ENCODE measurements at places on chromosomes 2 and 18.
A peak's percentile ranks its signal among the peaks of the same experiment; 100 is the strongest.

DNA sequence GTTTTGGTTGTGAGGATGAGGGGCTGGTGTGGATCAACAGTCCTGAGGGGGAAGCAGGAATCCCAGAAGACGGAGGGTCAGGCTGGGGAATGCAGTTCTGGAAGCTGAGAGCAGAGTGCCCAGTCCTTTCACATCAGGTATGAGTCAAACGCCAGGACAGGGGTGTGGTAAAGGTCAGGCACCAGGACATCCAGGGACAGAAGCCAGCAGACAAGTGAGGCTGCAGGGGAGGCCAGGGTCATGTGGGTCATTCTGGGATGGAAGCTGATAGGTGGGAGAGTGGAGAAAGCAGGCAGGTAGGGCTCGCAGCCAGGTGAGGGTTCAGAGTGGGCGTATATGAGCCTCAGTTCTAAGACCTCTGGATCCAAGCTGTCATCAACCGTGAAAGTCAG is 12.8 kb upstream of the GNLY start:
- H3K4me1 ChIP-seq: peaks cover 11% of the 10 kb centered on the region
- no peaks in the 10 kb centered on the region for H3K27me3 ChIP-seq
- H3K4me3 ChIP-seq: no peak overlapping the region
- H3K36me3 ChIP-seq: no peaks in the 10 kb centered on the region

GRCh38 chr2:131493199-131493968 is 1.2 kb upstream of the MZT2A start:
- peaks cover 9% of the 10 kb centered on the region for H3K36me3 ChIP-seq
- no peaks in the 10 kb centered on the region for H3K27me3 ChIP-seq
- peak overlapping the region; percentile 94 for H3K27ac ChIP-seq
- no peak for DNase-seq
- peaks cover 44% of the 10 kb centered on the region for H3K4me1 ChIP-seq
- H3K4me3 ChIP-seq: peak overlapping the region; percentile 83

- H3K4me1 ChIP-seq: no peaks in the 10 kb centered on the region
- no peaks in the 10 kb centered on the region for H3K27me3 ChIP-seq
- no peak for DNase-seq
- no peak overlapping the region for H3K27ac ChIP-seq
- no peak overlapping the region for H3K4me3 ChIP-seq
Measured at GRCh38 chr18:57708288-57708687, 86.7 kb upstream of the NARS1 start.

GRCh38 chr18:45312555-45313126 is 302.6 kb upstream of the SLC14A2 start:
- H3K27me3 ChIP-seq: no peaks in the 10 kb centered on the region
- no peak overlapping the region for H3K4me3 ChIP-seq
- no peaks in the 10 kb centered on the region for H3K36me3 ChIP-seq
- DNase-seq: no peak
- H3K27ac ChIP-seq: no peak overlapping the region
- H3K4me1 ChIP-seq: no peaks in the 10 kb centered on the region

GRCh38 chr2:18701981-18702380 is 112.6 kb upstream of the NT5C1B start:
- no peaks in the 10 kb centered on the region for H3K27me3 ChIP-seq
- H3K27ac ChIP-seq: no peak overlapping the region
- H3K36me3 ChIP-seq: no peaks in the 10 kb centered on the region
- no peak overlapping the region for H3K4me3 ChIP-seq

DNA sequence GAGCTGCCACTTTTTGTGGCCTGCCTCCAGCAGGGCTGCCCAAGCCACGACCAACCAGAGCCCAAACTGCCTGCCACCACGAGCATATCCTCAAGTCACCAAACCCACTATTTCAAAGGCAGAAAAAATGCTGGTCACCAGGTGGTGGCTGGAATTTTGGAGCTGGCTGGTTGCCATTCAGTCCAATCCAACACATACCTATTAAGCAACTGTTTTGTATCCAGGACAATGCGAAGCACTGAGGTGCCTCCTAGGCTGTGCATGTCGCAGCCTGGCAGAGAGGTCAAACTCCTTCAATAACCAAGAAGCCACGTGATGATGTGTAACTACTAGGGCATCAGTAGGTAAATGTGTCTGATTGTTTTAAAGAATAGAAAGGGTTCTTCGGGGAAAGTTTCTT is 108.3 kb upstream of the PPP1CB start:
- DNase-seq: no peak
- no peak overlapping the region for H3K27ac ChIP-seq
- no peak overlapping the region for H3K4me3 ChIP-seq

- H3K27ac ChIP-seq: no peak overlapping the region
- H3K4me3 ChIP-seq: no peak overlapping the region
- DNase-seq: no peak
- no peaks in the 10 kb centered on the region for H3K4me1 ChIP-seq
- no peaks in the 10 kb centered on the region for H3K27me3 ChIP-seq
Measured at GRCh38 chr2:152617456-152618192, 99.6 kb downstream of the PRPF40A start.

- H3K27me3 ChIP-seq: no peaks in the 10 kb centered on the region
- no peak for DNase-seq
- H3K4me1 ChIP-seq: no peaks in the 10 kb centered on the region
- no peaks in the 10 kb centered on the region for H3K36me3 ChIP-seq
- H3K27ac ChIP-seq: no peak overlapping the region
- H3K4me3 ChIP-seq: no peak overlapping the region
Measured at GRCh38 chr2:182101263-182101662, 115.6 kb downstream of the PPP1R1C start.

DNA sequence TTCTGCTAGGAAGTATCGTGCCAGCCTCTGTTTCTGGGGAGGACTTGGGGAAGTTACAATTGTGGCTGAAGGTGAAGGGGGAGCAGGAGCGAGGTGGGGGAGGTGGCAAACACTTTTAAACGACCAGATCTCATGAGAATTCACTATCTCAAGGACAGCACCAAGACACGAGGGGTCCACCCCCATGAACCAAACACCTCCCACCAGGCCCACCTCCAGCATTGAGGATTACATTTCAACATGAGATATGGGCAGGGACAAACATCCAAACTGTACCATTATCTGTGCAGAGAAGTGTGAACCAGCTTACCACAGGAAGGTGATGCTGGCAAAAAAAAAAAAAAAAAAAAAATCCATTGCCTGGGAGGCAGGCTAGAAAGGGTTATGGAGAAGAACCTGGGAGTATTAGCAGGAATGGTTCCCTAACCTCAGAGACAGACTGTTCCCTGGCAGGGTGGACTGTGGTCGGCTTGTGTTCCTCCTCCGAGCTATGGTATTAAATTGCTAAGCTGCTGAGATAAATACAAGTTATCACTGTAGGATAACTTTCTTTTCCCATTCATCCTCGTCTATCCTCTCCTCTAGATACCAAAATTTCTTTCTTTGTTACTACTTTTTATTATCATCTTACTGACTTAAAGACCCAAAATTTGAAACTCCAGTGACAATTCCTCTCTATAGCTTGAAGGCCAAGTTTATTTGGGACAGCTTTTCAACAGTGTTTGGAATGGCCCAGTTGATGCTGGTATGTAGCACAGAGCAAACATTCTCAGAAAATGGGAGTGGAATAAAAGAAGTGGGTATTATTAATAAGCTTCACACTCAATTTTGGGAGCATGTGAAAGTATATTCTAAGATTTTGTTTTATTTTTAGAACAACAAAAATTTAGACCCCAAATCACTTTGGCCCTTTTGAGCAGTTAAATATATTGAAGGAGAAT is 73.7 kb upstream of the MAP3K20 start:
- no peak overlapping the region for H3K27ac ChIP-seq
- no peaks in the 10 kb centered on the region for H3K36me3 ChIP-seq
- no peaks in the 10 kb centered on the region for H3K4me1 ChIP-seq
- no peak for DNase-seq
- peaks cover under 1% of the 10 kb centered on the region for H3K27me3 ChIP-seq

- H3K27ac ChIP-seq: no peak overlapping the region
- H3K36me3 ChIP-seq: no peaks in the 10 kb centered on the region
- H3K27me3 ChIP-seq: no peaks in the 10 kb centered on the region
- no peak overlapping the region for H3K4me3 ChIP-seq
Measured at GRCh38 chr2:11995456-11995855, 249.0 kb downstream of the LPIN1 start.

DNA sequence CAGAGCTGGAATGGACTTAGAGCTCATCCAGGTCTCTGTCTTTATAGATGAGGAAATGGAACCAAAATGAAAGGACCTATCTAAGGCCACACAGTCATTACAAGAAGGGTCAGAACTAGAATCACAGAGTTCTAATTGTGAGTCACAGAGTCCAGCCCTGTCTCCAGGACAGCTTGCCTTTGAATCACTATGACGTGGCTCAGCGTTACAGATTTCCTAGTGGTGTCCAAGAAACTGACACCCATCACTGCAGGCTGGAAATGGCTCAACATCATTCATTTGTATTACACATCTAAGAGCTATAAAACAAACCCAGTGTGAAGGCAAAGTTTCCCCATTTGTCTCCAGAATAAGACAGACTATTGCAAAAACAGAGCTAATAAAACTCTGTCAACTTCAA is 164.3 kb upstream of the SIX2 start:
- H3K4me1 ChIP-seq: peaks cover 8% of the 10 kb centered on the region
- no peak overlapping the region for H3K27ac ChIP-seq
- H3K27me3 ChIP-seq: peaks cover 45% of the 10 kb centered on the region
- no peaks in the 10 kb centered on the region for H3K36me3 ChIP-seq
- no peak for DNase-seq

GRCh38 chr18:6920099-6920955 is 190.8 kb downstream of the ARHGAP28 start:
- no peaks in the 10 kb centered on the region for H3K36me3 ChIP-seq
- no peak overlapping the region for H3K4me3 ChIP-seq
- DNase-seq: no peak
- no peaks in the 10 kb centered on the region for H3K4me1 ChIP-seq
- no peak overlapping the region for H3K27ac ChIP-seq

DNA sequence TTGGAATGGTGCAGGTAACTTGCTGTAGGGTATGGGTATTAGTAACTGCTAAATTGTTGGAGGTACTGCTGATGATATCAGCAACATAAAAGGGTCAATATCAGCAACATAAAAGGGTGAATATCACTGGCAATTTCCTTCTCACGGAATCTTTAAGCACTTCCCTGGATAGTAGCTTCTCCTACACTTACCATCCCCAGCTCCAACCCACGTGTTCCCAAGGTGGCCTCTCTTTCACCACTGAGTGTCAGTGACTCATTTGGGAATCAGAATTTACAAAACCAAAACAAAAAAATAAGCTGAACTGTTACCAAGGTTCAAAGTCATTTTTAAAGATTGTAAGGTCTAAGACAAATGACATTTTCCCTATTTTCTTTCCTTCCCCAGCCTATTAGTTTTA is 70.8 kb downstream of the LRP2 start:
- no peaks in the 10 kb centered on the region for H3K4me1 ChIP-seq
- no peak for DNase-seq
- no peak overlapping the region for H3K4me3 ChIP-seq
- H3K36me3 ChIP-seq: no peaks in the 10 kb centered on the region

DNA sequence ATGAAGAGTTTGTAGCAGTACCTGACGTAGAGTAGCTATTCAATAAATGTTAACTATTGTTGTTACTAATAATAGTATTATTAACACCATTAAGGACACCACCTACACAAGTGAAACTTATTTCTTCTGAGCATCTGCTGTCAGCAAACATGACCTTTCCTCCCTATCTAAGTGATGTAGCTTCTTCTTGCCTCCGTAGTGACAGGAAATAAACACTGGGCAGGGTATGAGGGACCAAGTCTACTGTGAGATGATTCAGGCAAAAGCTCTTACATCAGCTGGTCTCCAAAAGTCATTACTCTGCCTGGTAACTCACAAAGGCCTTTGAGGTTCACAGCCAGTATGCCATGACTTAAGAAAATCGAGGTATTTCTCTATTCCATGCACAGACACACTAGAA is 750.5 kb downstream of the CPS1 start:
- no peaks in the 10 kb centered on the region for H3K36me3 ChIP-seq
- no peaks in the 10 kb centered on the region for H3K27me3 ChIP-seq
- H3K4me3 ChIP-seq: no peak overlapping the region
- no peak overlapping the region for H3K27ac ChIP-seq
- H3K4me1 ChIP-seq: no peaks in the 10 kb centered on the region
- no peak for DNase-seq

GRCh38 chr2:118084491-118085089 is 3.7 kb upstream of the INSIG2 start:
- H3K36me3 ChIP-seq: no peaks in the 10 kb centered on the region
- no peak overlapping the region for H3K4me3 ChIP-seq
- no peak for DNase-seq
- no peaks in the 10 kb centered on the region for H3K27me3 ChIP-seq
- peaks cover 10% of the 10 kb centered on the region for H3K4me1 ChIP-seq

DNA sequence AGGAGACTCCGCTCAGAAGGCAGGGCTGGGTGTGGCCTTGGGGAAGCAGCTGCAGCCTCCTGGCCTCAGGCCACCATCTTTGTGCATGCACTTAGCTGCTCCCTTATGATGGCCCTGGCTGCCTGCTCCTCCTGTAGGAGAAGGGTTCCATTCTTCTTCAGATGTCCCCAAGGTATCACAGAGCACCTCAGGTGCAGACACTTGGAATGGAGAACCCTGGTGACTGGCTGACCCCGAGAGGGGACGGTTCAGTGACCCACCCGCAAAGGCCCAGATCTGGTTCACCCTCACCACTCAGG is 9.6 kb downstream of the GPAT2 start:
- no peak overlapping the region for H3K4me3 ChIP-seq
- peaks cover 3% of the 10 kb centered on the region for H3K4me1 ChIP-seq
- no peaks in the 10 kb centered on the region for H3K36me3 ChIP-seq

DNA sequence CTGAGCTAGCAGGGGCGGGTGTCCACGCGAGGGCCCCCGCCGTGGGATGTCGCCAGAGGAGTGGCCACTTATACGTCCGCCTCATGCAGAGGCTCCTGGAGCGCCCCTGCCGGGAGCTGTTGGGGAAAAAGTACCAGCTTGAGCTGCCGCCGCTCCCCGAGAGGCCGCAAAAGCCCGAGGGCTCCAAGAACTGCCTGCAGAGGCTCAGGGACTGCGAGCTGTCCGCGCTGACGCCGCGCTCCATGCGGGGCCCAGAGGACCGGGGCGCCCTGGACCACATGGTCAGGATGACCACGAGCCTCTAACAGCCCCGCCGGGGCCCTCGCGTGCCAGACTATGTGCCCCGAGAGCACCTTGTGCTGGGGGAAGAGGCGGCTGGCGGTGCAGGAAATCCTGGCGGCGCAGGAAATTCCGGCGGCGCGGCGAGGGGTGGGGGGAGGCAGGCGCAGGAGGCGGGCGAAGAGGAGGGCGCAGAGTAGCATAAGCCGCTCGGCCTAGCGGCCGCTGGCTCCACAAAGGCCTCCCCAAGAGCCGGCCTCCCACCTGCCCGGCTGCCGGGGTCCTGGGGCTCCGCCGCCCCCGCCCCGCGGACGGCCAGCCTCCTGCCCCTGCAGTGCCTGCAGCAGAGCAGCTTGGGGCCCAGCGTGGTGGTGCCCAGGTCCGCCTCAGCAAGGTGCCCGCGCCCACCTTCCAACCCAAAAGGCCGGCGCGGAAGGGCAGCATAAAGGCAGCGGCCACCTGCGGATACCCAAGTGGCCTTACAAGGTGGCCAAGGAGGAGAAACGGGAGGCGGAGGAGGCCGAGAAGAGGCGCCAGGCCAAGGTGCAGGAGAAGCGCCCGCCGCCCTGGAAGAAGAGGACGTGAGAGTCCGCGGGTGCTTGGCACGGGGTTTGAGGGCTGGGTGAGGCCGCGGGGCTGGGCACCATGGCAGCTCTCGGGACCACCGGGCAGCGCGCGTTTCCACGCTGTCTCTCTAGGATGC is 42.1 kb upstream of the TRIM43B start:
- peak overlapping the region; percentile 74 for H3K4me3 ChIP-seq
- H3K27me3 ChIP-seq: no peaks in the 10 kb centered on the region
- H3K27ac ChIP-seq: no peak overlapping the region

GRCh38 chr2:121480826-121481225 is 49.9 kb upstream of the RNU4ATAC start:
- no peaks in the 10 kb centered on the region for H3K4me1 ChIP-seq
- DNase-seq: no peak
- H3K36me3 ChIP-seq: peaks cover 3% of the 10 kb centered on the region

GRCh38 chr2:108492364-108492763 is 41.9 kb upstream of the LIMS1 start:
- H3K36me3 ChIP-seq: peaks cover 75% of the 10 kb centered on the region
- H3K4me1 ChIP-seq: no peaks in the 10 kb centered on the region
- no peaks in the 10 kb centered on the region for H3K27me3 ChIP-seq
- no peak for DNase-seq
- no peak overlapping the region for H3K27ac ChIP-seq

Measured in CD4-positive, alpha-beta T cell (primary cell).